Stimulated activated effector memory CD8-positive, alpha-beta T cell treated with anti-CD3 and anti-CD28 coated beads, Interleukin-12 subunit alpha, Interleukin-12 subunit beta, amount 100 ng/mL, for 72 hours (primary cell): ENCODE measurements at places on chromosomes 6 and 20.
A peak's percentile ranks its signal among the peaks of the same experiment; 100 is the strongest.

GRCh38 chr20:57895161-57895855, 185.5 kb upstream of the PMEPA1 start:
- no peak for DNase-seq

GRCh38 chr20:48128436-48128835, 343.2 kb upstream of the SULF2 start:
- DNase-seq: no peak

- DNase-seq: no peak
Observed at GRCh38 chr20:7866285-7866684, 74.0 kb downstream of the HAO1 start.

DNA sequence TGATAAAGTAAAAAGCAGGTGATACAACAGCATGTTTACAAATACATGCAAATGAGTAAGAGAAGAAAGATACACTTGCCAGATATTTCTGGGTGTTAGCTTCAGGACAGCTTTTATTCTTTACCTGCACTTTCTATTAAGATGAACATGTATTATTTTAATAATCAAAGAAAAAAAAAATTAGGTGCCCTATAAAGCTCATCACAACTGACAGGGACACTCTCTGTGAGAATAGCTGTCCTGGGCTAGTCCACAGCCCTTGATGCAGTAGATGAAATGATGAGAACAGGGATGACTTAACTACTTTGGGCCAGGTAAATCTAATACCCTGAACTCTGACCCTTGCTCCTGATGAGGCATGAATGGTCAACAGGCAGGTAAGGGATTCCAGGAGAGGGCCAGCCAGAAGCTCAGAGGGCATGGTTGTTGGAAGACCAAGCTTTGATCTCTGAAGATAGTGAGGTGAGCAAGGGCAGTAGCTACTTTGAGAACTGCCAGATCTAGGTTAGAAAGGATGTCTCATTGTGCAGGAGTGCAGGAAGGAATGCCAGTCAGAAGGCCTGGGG, 15.6 kb downstream of the NSFL1C start:
- no peak for DNase-seq

GRCh38 chr6:51289041-51289440, 470.4 kb downstream of the TFAP2B start:
- DNase-seq: no peak

- DNase-seq: no peak
Observed at GRCh38 chr6:122838060-122838780, 49.2 kb downstream of the SMPDL3A start.

DNA sequence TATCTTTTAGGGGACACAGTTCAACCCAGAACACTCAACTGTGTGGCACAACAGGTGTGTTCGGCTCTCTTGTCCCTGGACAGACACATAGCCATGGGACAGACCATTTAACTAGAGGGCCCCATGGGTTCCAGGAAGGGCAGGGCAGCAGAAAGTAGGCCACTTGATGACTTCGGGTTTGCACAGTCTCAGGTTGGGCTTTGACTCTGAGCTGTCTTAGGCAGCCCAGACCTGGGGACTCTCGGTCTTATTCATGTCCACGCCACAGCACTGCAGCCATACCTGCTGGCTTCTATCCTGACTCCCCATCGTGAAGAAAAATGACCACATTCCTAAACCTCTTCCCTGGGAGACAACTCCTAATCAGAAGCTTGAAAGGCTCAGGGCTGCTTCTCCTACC, 146.1 kb upstream of the AKAP12 start:
- no peak for DNase-seq

- DNase-seq: peak; percentile 90
Observed at GRCh38 chr20:62808211-62808865, 3.7 kb downstream of the OGFR start.

- DNase-seq: no peak
Observed at GRCh38 chr6:143234734-143235133, 174.0 kb downstream of the AIG1 start.

DNA sequence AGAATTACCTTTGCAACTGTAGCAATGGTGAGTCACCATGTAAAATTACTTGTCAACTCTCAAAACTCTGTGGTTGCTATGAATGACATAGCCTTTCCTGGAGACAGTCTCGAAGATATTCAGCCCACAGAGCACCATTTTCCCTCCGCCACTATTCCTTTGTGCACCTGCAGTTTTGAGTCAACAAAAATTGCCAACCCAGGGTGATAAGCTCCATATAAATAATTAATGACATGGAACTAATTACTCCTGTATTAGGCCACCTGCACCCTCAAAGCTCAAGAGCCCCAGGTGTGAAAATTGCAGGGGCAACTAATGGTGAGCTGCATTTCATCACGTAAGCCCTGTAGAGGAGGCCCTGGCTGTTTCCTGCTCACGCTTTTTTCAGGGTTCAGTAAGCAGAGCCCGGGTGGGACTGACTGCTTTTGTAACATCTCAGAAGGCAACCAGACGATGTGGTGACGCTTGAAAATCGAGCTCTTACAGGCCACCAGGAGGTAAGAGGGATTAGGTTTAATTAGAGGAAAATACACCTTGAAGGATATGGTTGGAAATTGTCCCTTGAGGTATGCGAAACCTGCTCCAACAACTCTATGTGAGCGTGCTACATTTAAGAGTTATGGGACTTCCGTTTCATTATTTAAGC, 70.8 kb downstream of the BMP2 start:
- DNase-seq: no peak

DNA sequence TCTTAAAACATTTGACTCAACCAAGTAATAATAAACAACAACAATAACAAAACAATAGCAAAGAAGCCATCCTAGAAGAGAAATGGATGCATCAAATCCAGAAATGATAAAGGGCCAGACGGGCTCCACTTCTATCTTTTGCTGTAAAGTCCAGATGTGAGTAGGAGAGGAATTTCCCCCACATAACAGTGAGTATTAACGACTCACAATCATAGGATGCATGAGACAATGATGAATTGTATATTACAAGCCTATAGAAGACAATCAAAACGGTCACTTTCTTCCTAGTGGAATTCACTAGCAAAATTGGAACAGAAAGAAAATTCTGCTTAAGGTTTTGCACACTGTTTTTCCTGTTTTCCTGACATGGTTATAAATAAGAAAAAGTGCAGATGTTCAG, 97.0 kb upstream of the PREP start:
- DNase-seq: no peak

DNA sequence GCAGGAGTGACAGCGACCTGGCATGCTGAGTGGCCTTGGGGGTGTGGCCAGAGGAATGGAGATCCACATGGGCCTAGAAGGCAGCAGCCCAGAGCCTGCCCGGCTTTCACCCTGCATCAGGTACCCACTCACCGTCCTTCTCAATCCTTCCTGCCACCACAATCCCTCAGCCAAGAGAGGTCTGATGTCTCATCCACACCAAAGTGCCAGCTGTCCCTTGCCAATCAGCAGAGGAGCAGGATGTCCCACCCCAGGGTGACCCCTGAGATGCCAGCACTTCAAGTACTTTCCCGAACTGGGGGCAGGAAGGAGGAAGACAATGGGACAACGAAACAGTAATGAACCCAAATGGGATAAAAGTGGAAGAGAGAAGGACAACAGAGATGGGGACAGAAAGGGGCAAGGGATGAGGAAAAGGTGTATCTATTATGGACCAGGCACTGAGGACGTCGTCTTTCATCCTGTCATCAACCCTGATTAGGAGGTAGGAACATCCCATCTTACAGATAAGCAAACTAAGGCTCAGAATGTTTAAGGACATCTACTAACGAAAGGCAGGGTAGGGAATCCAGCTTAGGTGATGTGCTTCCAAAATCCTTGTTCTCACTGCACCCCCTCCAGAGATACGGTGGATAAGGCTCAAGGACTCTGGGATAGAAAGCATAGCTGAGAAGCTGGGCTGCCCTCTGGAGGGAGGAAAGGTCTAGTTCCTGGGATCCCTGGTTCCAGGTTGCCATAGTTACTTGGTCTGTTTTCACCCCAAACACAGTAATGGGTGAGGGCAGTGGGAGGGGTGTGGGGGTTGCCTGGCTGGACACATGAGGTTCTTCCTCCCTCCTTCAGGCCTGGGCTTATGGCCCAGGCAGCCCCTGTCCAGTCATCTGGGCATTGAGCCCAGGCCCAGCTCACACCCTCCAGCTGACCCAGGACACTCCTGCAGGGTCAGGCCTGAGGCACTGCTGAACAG, 4.5 kb upstream of the TNXB start:
- DNase-seq: no peak

DNA sequence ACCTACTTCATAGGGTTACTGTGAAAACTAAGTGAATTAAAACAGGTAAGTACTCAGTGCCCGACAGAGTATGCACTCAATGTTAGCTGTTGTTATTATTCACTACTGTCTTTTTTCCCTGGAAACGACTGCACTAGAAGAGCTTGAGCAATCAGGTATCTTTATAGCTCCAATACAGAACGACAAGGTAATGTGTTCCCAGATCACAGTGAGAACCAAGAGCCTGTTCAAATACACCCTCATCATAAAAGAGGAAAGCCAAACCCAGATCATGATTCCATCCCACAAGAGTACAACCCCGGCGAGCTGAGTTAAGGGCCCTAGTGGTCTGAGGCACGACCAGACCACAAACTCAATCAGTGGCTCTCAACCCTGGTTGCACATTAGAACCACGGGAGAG, 9.8 kb downstream of the MRPS18A start:
- DNase-seq: no peak

DNA sequence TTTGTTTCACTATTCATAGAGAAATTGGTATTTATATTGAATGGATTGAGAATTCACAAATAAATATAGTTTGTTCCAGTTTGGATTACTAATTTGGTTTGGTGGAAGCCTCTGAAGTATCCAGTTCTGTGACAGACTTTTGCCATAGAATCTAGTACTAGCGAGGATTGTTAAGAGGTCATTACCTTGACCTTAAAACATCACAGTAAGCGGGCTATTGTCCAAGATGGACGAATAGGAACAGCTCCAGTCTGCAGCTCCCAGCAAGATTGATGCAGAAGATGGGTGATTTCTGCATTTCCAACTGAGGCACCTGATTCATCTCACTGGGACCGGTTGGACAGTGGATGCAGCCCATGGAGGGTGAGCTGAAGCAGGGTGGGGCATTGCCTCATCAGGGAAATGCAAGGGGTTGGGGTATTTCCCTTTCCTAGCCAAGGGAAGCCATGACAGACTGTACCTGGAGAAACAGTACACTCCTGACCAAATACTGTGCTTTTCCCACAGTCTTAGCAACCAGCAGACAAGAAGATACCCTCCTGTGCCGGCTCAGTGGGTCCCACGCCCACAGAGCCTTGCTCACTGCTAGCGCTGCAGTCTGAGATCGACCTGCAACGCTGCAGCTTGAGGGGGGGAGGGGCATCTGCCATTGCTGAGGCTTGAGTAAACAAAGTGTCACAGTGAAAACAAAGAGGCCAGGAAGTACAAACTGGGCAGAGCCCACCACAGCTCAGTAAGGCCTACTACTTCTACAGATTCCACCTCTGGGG, 66.4 kb upstream of the NEDD9 start:
- DNase-seq: no peak

GRCh38 chr6:79048611-79049010, 29.4 kb downstream of the PHIP start:
- DNase-seq: no peak

DNA sequence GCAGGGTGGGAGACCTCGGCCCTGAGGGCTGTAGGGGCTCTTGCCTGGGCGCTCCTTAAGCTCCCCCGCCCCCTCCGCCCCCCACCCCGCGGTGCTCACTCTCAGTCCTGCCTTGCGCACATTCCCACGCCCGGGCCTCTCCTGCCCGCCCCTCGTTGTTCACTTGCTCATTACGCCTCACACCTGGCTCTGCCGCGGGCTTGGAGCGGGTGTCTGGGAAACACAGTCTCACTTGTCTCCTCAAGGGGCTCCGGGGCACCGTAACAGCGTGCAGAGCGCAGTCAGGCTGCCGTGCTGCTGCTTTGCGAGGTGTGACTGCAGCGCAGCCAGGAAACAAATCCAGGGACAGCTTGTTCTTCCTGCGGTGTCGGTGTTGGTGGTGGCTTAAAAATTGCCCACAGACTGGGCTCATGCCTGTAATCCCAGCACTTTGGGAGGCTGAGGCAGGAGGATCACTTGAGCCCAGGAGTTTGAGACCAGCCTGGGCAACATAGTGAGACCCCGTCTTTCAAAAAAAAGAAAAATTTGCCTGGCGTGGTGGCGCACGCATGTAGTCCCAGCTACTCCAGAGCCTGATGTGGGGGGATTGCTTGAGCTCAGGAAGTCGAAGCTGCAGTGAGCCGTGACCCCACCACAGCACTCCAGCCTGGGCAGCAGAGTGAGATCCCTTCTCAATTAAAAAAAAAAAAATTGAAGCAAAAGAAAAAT, 4.6 kb downstream of the NPBWR2 start:
- DNase-seq: no peak

GRCh38 chr6:170139531-170139930, 151.3 kb downstream of the DLL1 start:
- DNase-seq: no peak

DNA sequence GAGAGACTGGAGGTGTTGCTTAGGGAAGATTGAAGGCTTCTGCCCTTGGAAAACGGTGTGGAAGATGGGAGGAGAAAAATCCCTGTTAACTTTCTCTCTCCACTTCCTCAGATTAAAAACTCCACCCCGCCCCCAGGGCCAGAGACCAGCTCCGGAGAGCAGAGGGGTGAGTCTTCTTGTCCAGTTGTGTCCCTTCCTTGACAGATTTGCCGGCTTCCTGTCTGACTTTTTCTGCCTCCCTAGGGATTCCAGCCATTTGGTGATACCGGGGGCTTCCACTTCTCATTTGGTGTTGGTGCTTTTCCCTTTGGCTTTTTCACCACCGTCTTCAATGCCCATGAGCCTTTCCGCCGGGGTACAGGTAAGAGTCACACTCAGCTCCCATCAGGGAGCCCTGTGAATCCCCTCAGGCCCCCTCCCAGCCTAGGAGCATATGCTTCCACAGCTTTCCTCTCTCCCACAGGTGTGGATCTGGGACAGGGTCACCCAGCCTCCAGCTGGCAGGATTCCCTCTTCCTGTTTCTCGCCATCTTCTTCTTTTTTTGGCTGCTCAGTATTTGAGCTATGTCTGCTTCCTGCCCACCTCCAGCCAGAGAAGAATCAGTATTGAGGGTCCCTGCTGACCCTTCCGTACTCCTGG, 1.7 kb downstream of the RNF5 start:
- no peak for DNase-seq

GRCh38 chr20:62646851-62647520, 4.7 kb downstream of the SLCO4A1 start:
- DNase-seq: no peak

DNA sequence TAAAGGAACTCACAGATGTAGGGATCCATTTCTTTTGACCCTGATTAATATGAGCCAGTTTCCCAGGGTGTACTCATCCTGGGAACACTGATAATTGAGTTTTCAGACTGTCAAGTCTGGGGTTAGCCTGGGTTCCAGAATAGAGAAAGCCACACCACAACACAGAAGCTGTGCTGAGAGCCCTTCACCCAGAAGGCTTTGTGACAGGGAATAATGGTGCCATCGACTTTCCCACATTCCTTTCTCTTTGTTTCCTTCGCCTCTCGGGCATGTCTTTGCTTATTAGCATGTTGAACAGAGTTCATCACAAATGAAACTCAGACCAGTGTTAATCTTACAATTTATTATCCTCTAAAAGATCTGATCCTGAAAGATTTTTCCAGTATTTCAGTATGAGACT, 95.0 kb downstream of the TCP11 start:
- no peak for DNase-seq
